ENCODE measurements at places on chromosomes 5 and 9. TPM values are rescaled to one million over a fixed set of nuclear protein-coding genes. Genes with fewer than 3 reads are reported as not detected.

ARID3C gene
- total RNA-seq = not detected

GRCh38 chr9:77756449-77756848, 108.3 kb upstream of the GNA14 start:
- no peak for DNase-seq
- H3K4me1 ChIP-seq = peaks cover 17% of the 10 kb centered on the region

DNA sequence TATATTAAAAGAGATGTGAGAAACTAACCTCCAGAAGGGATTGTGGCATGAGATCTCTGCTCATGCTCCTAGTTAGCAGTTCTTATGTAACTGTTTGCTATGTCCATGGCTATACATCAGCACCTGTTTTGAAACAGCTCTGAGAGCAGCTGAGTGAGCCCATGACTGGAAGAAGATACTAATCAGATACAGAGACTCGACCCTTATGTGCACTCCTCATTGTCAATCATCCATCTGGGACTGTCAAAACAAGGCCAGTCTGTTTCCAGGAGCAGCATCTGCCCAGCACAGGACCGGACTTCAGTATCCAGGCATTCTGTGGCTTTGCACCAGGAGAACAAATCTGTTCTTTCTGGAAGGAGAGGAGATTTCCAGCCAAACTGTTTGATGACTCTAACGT, 77.7 kb downstream of the EFNA5 start:
- H3K27ac ChIP-seq = no peak overlapping the region
- H3K4me1 ChIP-seq = peaks cover 28% of the 10 kb centered on the region
- no peak for DNase-seq
- no peak overlapping the region for H3K4me3 ChIP-seq

RNF145 gene
- 88.8 TPM for total RNA-seq

- peaks cover 1% of the 10 kb centered on the region for H3K36me3 ChIP-seq
- H3K27me3 ChIP-seq = no peaks in the 10 kb centered on the region
- no peak for DNase-seq
- H3K4me3 ChIP-seq = no peak overlapping the region
Observed at GRCh38 chr5:52740007-52740406, 47.7 kb upstream of the ITGA1 start.

DNA sequence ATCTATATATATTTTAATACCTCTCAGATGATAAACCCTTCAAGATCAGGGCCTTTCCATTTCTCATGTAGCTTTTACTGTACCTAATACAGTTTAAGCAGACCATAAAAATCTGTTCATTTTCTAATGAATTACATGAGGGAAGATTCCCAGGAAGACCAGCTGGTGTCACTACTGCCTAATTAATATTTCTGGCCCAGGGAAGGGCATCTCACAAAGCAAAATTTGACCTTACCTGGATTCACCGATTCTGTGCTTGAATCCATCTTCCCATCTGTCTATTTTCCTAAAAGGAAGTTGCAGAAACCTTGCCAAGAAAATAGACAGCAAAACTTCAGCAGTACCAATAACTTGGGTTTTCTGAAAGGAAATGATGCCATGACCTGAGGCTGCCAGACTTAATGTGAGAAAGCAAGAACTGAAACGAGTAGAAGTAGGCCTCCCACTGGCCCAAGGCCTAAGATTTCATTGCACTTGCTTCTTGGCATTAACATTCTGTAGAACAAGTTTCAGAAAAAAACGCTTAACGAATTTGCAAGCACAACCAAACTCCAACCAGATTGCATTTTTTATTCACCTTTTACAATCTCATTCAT, 83.0 kb upstream of the GLIS3 start:
- H3K36me3 ChIP-seq = no peaks in the 10 kb centered on the region
- no peak overlapping the region for H3K4me3 ChIP-seq
- H3K4me1 ChIP-seq = peaks cover 4% of the 10 kb centered on the region
- no peak for DNase-seq
- H3K27me3 ChIP-seq = no peaks in the 10 kb centered on the region
- no peak overlapping the region for H3K27ac ChIP-seq

GRCh38 chr9:127769929-127770582, 8.4 kb downstream of the SH2D3C start:
- no peaks in the 10 kb centered on the region for H3K36me3 ChIP-seq
- DNase-seq = no peak
- peaks cover 39% of the 10 kb centered on the region for H3K4me1 ChIP-seq
- peak overlapping the region; percentile 80 for H3K4me3 ChIP-seq
- peak overlapping the region; percentile 77 for H3K27ac ChIP-seq

DNA sequence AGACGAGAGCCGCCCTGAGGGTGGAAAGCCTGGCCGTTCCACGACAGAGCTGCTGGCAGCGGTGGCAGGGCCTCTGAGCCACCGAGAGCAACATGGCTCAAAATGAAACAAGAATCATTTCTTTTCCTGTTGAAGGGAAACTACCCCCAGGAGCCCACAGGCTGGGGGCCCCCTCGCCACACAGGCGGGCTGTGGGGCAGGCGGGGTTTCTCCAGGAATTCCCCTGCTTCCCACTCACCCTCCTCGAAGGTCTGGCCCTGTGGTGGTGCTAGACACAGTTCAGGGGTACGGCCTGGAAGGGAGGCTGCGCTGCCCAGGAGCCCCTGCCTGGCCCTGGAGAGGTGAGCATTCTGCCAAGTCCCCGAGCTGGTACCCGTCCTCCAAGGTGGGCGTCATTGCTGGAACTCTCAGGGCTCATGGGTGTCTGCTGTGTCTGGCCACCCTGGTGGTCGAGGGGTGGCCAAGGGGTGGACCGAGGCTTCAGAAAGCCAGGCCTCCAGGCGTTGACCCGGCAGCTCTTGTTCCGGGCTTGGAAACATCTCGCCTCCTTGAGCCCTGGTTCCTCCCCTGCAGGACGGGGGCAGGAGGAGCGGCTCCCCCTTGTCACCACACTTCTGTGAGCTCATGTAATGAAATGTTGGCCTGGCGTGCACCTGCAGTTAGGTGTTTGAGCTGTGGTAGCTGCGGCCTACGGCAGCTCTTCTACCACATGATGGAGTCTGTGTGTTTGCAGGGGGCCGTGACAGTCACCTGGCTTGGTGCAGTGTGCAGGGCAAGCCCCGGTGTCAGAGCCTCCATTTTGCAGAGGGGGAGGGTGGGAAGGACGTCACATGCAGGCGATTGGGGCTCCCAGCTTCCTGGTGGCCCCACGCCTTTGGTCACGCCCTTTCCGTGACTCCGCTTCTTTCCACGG, 65.3 kb downstream of the RXRA start:
- H3K27me3 ChIP-seq = no peaks in the 10 kb centered on the region
- no peak overlapping the region for H3K4me3 ChIP-seq
- peaks cover 22% of the 10 kb centered on the region for H3K4me1 ChIP-seq
- no peak for DNase-seq
- no peaks in the 10 kb centered on the region for H3K36me3 ChIP-seq
- no peak overlapping the region for H3K27ac ChIP-seq

GRCh38 chr5:3376611-3377010, 219.0 kb upstream of the IRX1 start:
- H3K36me3 ChIP-seq = no peaks in the 10 kb centered on the region
- no peak for DNase-seq
- peaks cover 26% of the 10 kb centered on the region for H3K27me3 ChIP-seq
- H3K4me1 ChIP-seq = no peaks in the 10 kb centered on the region
- no peak overlapping the region for H3K4me3 ChIP-seq
- no peak overlapping the region for H3K27ac ChIP-seq

TBC1D2 gene
- 7.3 TPM for total RNA-seq

DNA sequence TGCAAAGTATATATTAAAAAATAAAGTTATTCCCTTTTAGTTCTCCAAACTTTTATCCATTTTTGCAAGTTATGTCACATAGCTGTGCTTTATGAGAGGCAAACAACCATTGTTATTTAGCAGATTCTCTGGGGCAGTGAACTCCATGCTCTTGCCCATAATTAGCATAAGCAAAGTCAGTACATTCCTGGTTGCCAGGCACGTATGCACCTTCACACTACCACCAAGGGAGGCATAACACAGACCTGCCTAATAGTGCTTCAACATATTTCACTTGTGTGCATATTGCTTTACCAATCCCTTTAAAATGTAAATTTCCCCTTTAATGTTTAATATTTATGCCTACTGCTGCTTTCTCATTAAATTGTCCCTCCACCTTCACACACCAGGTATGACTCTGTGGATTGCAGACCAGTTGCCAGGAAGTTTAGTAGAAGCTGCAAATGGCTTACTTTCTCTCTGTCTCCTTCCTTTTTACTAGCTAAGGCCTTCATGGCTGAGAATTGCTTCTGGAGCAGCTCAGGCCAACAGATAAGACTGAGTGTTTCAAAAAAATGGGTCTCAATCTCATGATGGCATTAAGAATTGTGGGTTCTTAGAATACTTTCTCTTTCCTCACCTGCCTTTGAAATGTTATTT, 388.2 kb downstream of the PRR16 start:
- no peaks in the 10 kb centered on the region for H3K36me3 ChIP-seq
- H3K27ac ChIP-seq = no peak overlapping the region
- H3K4me3 ChIP-seq = no peak overlapping the region
- peaks cover 1% of the 10 kb centered on the region for H3K4me1 ChIP-seq
- H3K27me3 ChIP-seq = no peaks in the 10 kb centered on the region

DNA sequence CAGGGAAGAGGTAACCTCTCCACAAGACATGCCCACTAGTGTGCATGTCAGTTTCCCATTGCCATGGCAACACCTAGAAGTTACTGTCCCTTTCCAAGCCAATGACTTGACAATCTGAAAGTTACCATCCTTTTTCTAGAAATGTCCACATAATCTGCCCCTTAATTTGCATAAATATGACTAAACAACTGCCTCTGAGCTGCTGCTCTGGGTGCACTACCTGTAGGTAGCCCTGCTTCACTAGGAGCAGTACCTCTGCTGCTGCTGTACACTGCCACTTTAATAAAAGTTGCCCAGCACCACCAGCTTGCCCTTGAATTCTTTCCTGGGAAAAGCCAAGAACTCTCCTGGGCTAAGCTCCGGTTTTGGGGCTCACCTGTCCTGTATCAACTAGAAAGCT, 392.4 kb downstream of the NTRK2 start:
- DNase-seq = no peak
- no peaks in the 10 kb centered on the region for H3K36me3 ChIP-seq
- H3K27me3 ChIP-seq = no peaks in the 10 kb centered on the region
- no peak overlapping the region for H3K27ac ChIP-seq
- no peak overlapping the region for H3K4me3 ChIP-seq

- no peaks in the 10 kb centered on the region for H3K27me3 ChIP-seq
- no peak overlapping the region for H3K4me3 ChIP-seq
- H3K36me3 ChIP-seq = no peaks in the 10 kb centered on the region
- no peak for DNase-seq
Observed at GRCh38 chr5:50672663-50673062, 6.2 kb downstream of the PARP8 start.

ROR2 gene
- total RNA-seq = 36.7 TPM

DNA sequence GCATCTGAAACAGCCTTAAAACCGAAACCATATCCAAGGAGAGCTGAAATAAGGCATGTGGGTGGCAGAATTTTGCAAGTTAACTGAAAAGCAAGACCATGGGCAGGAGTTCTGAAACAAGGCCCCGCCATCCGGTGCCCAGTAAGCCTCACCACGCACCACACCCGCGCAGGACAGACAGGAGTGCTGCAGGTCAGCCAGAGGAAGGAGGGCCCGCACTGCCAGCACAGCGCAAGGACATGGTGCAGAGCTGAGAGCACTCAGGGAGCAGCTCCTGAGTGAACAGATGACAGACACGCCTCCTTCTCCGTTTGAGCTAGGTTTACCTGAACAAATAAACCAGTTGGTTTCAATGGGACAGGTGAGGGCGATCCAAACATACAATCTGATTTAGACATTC, 16.5 kb upstream of the ISCA1 start:
- H3K4me3 ChIP-seq = no peak overlapping the region
- no peaks in the 10 kb centered on the region for H3K27me3 ChIP-seq
- no peak overlapping the region for H3K27ac ChIP-seq
- H3K4me1 ChIP-seq = peaks cover 6% of the 10 kb centered on the region
- H3K36me3 ChIP-seq = peaks cover 35% of the 10 kb centered on the region
- DNase-seq = no peak

RNF180 gene
- 10.0 TPM for total RNA-seq

PPIP5K2 gene
- total RNA-seq = 80.0 TPM

GRCh38 chr5:173307695-173308094, 20.5 kb downstream of the STC2 start:
- peaks cover 58% of the 10 kb centered on the region for H3K4me1 ChIP-seq
- peaks cover 4% of the 10 kb centered on the region for H3K36me3 ChIP-seq
- DNase-seq = no peak
- no peak overlapping the region for H3K4me3 ChIP-seq
- no peak overlapping the region for H3K27ac ChIP-seq

GRCh38 chr5:10828241-10828640, 67.2 kb upstream of the DAP start:
- H3K4me1 ChIP-seq = peaks cover 10% of the 10 kb centered on the region
- DNase-seq = no peak
- H3K4me3 ChIP-seq = no peak overlapping the region
- H3K27ac ChIP-seq = no peak overlapping the region
- H3K27me3 ChIP-seq = peaks cover 2% of the 10 kb centered on the region
